ENCODE measurements at places on chromosomes 7 and 10. TPM values are rescaled to one million over a fixed set of nuclear protein-coding genes. Genes with fewer than 3 reads are reported as not detected.

DNA sequence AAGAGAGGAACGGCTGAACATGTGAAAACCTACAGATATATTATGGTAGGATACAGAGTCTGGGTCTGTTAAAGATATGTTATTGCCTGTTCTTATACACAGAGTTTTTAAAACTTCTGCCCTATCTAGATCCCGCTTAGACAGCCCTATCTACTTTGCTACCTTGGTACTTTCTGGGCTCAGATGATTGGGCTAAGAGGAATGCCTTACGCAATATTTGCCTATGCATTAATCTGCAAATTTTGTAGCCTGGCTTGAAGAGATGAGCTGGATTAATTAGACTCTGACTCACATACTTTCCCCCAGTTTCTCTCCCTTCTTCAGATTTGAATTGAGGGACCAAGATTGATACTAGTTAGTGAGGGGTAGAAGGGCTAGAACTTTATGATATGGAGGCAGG is 33.6 kb upstream of the A1CF start:
- no peak for DNase-seq
- no peak overlapping the region for H3K27ac ChIP-seq
- peaks cover 3% of the 10 kb centered on the region for H3K27me3 ChIP-seq
- H3K4me1 ChIP-seq = no peaks in the 10 kb centered on the region
- no peak overlapping the region for H3K4me3 ChIP-seq

- H3K27me3 ChIP-seq = peaks cover 14% of the 10 kb centered on the region
- no peaks in the 10 kb centered on the region for H3K4me1 ChIP-seq
- peak; percentile 7 for DNase-seq
Observed at GRCh38 chr10:132827861-132828539, 42.1 kb upstream of the NKX6-2 start.

The ADCYAP1R1 gene
- not detected for total RNA-seq

The SLC26A3 gene
- not detected for total RNA-seq
